KG1 (cell line): ENCODE measurements at places on chromosomes 7 and 10.

DNA sequence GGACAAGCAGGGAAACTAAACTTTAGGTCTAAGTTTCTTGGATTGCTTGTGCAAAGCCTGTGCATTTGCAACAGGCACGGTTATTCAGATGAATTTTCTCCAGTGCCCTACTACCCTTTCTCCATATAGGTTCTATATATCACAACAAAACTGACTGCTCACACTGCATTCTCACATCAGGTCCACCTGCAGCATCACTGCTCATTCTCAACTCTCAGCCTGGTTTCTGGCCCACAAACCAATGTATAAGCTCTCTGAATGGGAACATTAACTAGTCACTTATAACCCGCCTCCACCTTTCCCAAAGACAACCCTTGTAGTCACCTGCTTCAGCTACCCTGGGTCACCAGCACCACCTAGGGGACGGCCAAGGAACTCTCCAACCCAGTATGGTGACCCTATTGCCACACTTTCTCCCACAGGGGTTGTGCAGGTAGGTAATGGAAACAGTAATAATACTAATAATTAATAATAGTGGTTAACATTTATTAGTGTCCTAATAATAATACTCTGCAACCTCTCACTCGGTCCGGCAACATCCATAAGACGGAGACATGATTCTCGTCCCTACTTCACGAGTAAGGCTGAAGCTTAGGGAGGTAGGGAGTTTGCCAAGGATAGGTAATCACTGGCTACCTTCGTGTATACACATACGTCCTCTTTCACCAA is 97.3 kb downstream of the CLEC2L start:
- no peak for DNase-seq

- no peak for DNase-seq
Measured at GRCh38 chr7:22146961-22147512, 201.3 kb upstream of the CDCA7L start.

- DNase-seq = no peak
Measured at GRCh38 chr10:66639371-66639770, 286.5 kb upstream of the LRRTM3 start.

GRCh38 chr7:123961771-123962170 is 36.7 kb downstream of the SPAM1 start:
- no peak for DNase-seq

DNA sequence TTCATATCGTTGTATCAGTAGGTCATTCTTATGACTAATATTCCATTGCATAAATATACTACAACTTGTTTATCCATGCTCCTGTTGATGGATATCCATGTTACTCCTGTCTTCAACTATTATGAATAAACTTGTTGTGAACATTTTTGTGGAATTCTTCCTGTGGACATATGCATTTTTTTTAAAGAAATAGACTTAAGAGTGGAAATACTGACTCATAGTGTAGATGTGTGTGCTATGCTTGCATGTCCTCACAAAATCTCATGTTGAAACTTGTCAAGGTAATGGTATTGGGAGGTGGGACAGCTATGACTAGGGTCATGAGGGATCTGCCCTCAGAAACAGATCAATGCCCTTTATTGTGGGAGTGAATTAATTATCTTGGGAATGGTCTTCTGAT is 240.5 kb upstream of the PRSS58 start:
- DNase-seq = no peak

DNA sequence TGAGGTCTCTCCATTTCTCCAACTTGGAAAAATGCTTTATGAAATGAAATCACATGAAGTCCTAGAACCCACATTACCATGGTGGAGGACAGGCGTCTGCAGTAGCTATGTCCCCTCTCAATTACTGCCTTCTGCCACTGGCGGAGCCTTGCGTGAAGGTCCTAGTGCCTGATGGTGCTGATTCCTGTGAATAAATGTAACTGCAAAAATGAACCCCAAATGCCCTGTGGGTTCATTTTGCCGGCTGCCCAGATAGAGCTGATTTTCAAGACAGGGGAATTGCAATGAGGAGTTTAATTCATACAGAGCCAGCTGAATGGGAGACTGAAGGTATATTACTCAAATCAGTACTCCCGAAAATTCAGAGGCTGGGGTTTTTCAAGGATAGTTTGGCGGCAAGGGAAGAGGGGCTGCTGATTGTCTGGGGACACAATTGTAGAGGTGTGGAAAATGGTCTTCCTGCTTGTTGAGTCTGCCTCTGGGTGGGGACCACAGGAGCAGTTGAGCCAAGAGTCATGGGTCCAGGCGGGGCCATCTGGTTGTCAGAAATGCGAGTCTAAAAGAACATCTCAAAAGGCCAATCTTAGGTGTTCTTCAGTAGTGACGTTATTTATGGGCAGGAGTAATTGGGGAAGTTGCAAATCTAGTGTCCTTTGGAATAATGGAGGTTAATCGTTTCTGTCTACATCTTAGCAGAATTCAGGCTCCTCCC is 13.5 kb downstream of the PRF1 start:
- no peak for DNase-seq

DNA sequence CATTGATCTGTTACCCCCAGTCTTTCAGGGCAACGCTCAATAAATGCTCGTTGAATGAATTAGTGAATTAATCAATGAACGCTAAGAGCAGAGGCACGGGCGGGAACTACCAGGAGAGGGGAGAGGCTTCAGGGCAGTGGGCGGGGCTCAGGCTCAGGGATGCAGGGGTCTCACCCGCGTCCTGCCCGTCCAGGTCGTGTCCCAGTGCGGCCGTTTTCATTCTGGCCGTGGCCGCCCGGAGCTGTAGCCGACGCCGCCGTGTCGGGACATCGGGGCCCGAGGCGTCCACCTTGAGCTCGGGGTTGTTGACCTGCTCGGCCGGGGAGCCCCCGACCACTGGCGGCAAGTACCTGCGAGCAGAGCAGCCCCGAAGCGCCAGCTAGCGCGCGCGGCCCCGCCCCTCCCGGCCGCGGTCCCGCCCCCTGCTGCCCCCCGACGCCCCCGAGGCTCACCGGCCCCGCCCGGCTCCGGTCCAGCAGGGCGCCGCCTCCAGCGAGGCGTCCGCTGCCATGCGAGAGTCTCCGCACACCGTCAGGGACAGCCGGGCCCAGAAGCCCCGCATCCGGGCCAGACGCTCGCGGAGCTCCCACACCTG is 2.8 kb upstream of the GAL3ST4 start:
- no peak for DNase-seq

GRCh38 chr7:8514781-8515519 is 81.5 kb downstream of the NXPH1 start:
- DNase-seq = no peak

DNA sequence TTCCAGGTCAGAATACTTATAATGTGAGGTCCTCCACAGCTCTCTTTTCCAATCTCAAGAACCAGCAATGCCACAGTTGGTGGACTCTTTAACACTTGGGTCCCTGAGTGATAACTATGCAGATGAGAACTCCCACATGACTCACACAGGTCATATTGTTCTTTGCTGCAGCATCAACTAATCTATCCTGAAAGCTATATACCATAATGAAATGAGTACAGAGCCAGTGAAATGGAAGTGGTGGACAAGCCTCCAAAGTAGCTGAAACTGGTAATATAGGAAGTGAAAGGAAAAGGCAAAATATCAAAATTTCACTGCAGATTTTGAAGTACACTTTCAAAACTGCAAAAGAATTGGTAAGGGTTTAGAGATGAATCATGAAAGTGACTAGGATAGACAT is 45.6 kb downstream of the SORCS1 start:
- DNase-seq = no peak

- DNase-seq = no peak
Measured at GRCh38 chr10:33573606-33574005, 239.1 kb upstream of the NRP1 start.

DNA sequence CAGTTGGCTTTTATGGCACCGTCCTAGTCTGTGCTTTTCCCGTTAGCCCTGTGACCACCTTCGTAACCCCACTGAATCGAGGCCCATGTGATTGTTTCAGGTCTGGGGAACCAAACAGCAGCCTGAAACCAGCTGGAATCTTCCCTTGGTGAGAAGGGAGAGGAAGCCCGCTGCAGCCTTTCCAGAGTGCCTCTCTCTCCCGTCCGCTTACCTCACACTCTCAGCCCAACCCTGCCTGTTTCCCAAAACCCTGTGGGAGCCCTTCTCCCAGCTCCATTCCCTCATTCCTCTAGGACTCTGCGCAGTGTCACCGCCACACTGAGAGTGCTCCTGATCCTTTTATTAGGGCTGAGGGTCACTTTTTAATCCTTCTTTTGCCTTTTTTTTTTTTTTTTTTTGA is 139.6 kb downstream of the WDR37 start:
- DNase-seq = no peak

- no peak for DNase-seq
Measured at GRCh38 chr7:86968618-86969017, 90.8 kb downstream of the ELAPOR2 start.

- DNase-seq = no peak
Measured at GRCh38 chr10:51846856-51847506, 147.6 kb upstream of the CSTF2T start.

- no peak for DNase-seq
Measured at GRCh38 chr7:87151002-87151728, 1.1 kb upstream of the DMTF1 start.

GRCh38 chr7:18680576-18680975 is 185.0 kb downstream of the HDAC9 start:
- DNase-seq = no peak

DNA sequence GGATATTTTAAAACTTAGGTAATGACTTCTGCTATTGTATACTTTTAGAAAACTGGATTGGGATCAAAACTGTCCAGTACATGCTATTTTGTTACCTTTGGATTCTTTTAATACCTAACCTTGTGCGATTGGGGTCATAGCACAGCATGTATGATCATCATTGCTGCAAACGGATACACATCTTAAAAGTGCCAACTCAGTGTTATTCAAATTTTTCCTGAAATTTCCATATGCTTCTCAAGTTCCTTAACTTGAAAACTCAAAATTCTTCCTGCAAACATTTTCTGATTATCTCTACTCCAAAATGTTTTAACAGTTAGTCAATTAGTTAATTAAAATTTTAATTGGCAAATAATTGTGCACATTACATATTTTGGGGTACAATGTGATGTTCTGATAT is 147.5 kb downstream of the PCDH15 start:
- no peak for DNase-seq
